ENCODE measurements at places on chromosomes 3 and 15.

GRCh38 chr3:16441371-16441875 is 72.1 kb downstream of the RFTN1 start:
- peak; percentile 12 for DNase-seq

GRCh38 chr3:46998852-46999515 is 19.5 kb downstream of the NBEAL2 start:
- no peak for DNase-seq

DNA sequence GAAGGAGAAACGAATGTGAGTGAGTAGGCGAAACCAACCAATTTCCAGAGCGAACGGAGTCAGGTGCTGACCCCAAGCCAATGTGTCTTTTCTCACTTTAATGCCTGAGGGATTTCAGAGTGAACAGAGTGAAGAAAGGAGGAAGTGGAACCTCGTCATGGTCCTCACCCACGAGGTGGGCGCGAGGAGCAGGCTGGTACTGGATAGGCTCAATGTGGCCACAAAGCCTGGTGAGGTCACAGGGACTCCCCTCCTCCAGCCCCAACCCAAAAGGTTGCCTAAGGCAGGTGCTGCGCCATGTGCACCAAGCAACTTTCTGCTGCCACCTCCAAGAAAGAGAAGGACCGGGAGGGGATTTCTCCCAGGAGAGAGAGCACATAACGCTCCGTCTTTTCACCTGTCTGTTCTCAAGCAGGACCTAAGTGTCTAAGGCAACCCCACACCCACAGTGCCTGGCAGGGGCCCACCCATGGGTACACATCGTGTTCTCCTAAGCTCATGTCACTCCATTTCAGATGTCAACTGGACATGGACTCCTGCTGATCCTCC is 3.8 kb downstream of the NRROS start:
- DNase-seq = no peak

GRCh38 chr3:122612696-122613095 is 35.2 kb downstream of the PARP15 start:
- DNase-seq = no peak

DNA sequence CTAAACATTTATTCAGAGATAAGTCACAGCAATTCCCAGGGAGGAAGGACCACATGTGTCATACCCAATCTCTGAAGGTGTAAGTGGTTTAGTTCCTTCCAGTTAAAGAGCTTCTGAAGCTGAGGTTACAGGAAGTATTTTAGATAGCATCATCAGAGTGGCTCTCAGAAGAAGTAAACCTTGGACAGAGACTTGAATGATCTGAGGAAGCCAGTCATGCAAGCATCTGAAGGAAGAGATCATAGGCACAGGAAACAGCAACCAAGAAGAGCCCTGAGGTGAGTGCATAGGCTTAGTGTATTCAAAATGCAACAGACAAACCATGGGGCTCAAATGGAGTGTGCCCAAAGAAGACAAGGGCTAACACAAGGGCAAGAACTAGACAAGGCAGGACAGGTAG is 210.3 kb downstream of the ULK4 start:
- no peak for DNase-seq

DNA sequence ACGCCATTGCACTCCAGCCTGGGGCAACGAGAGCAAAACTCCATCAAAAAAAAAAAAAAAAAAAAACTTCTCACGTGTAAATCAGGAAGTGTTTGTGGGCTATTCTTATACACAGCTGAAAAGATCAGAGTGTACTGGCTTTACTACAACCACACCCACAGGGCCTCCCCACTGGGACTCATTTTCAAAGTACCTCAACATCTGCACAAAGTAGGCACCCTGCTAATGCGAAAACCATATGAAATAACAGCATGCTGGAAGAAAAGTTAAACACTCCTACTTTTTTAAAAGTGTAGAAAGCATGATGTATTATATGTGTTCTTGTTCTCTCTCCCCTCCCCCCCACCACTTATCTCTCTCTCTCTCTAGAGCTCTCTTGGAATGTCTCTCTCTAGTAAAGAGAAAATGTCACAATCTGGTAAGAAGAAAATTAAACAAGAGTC is 11.1 kb downstream of the UACA start:
- DNase-seq = no peak

GRCh38 chr3:135513106-135514059 is 452.1 kb upstream of the PPP2R3A start:
- DNase-seq = no peak

DNA sequence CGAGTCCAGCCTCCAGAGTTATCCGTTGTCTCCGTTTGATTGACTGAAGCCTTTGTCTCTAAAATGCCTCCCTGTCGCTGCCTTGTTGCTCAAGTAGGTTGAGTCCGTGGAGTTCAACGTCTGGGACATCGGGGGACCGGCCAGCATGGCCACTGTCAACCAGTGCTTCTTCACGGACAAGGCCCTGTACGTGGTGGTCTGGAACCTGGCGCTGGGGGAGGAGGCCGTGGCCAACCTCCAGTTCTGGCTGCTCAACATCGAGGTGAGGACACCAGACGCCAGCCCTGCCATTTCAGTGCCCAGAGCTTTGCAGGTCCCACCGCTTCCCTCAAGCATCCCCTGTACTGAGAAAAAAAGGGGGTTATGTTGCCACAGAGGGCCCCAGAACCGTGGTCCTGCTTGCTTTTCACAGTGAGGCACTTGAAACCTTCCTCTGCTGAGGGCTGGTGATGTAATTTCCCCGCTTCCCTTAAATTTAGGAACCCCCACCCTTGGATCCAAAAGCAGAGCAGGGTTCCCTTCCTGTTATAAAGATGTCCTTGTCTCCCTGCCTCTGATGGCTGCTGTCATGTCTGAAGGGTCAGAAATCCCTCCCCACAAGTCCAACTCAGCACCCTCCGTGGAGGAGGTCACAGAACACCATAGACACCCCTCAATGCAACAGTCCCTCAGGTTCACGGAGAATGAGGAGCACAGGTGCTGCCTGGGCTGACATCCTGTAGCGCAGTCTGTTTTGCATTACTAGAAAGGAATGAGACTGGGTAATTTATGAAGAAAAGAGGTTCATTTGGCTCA is 105.7 kb downstream of the LRRK1 start:
- DNase-seq = no peak
